ENCODE measurements at places on chromosomes 6 and 20.

DNA sequence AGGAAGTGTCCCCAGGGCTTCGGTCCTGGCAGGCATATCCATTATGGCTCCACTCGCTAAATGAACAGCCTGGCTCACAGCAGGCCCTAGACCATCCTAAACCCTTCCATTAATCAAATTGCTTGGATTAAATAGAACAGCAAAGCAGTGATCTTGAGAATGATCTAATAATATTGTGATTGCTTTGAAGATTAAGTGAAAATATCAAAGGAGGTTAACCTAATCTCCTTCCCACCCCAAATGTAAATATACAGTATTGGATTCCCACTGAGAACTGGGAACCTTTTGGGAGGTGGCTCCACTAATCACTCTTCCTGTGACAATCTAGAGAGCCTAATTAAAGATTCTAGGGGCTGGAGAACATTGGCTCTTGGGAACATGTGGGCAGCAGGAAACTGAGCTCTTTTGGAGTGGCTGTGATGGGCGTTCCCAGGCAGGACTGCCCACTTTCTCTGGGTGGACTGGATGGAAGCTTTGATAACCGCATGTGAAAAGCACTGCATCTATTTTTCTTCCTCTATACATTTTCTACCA is 68.3 kb upstream of the FRMD1 start:
- no peak for DNase-seq

DNA sequence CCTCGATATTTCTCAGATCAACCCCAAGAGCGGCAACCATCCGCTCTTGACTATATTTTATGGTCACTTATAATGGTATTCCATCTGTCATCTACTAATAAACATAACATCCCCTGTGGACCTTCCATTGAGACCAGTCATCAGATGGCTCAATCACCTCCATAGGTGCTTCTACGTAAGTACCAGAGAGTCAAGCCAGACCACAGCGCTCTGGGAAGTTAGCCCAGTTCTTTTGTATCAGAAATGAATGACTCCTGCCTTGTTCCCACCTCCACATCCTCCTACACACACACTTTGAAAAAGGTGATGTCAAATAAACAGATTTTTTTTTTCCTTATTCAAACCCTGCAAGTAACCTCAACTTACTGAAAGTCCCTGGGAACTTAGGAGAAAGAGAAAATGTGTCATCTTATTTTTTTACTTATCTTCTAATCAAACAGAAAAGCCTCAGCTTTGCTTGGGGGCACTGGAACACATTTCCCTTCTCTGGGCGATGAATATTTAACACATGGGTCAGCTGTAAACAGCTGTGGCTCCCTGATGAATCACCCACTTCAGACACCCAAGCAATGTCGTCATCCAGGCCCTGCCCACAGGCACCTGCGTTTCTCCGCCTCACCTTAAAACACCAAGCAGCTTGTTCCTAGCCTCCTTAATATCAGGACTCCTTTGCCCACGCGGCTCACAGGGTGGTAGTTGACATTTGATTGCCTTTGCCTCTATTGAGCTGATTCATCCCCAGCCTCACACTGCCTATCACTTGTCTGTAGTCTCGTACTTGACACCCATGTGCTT is 121.4 kb upstream of the LY86 start:
- DNase-seq, result no peak

DNA sequence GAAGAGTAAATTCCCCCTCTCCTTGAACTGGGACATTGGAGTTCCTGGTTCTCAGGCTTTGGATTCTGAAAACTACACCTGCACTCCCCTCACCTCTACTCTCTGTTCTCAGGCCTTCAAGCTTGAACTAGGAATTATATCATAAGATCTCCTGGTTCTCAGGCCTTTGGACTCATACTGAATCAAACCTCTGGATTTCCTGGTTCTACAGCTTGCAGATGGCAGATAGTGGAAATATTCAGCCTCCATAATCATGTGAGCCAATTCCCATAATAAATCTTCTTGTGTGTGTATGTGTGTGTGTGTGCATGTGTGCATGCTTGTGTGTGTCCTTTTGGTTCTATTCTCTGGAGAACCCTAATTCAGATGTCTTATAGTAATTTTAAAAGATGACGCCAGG is 12.7 kb upstream of the CHD6 start:
- no peak for DNase-seq

GRCh38 chr6:44267252-44267651 is 1.9 kb upstream of the NFKBIE start:
- no peak for DNase-seq

DNA sequence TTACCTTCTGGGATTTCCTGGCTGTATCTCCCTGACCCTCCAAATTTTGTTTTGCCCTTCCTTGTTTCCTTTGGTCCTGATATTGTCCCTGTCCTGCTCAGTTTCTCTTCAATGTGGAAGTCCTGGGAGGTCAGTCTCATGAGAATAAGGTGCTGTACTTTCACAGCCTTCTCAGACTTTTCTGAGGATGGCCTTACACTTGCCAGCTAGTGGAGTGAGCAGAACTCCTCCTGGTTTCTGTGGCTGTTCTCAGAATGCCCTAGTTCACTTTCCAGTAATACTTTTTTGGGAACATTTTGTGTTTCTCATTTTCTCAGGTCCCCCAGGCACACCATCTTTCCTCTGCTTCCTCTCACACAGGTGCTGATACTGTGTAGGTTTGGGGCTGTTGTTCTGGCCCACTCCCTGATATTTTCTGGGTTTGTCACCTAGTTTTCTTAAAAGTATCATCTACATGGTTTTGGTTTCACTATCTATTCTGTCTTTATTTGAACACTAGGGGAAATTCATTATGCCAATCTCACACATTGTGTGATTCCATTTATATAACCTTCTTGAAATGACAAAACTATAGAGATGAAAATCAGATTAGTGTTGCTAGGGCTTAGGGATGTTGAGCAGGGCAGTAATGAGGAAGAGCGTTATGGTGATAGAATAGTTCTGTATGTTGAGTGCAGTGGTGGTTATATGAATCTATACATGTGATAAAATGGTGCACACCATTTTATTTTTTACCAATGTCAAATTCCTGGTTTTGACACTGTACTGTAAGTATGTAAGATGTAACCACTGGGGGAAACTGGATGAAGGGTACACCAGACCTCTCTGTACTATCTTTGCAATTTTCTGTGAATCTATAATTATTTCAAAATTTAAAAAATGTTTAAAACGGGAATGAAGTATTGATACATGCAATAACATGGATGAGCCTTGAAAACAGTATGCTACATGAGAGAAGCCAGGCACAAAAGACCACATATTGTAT is 27.2 kb upstream of the BRPF3 start:
- no peak for DNase-seq

DNA sequence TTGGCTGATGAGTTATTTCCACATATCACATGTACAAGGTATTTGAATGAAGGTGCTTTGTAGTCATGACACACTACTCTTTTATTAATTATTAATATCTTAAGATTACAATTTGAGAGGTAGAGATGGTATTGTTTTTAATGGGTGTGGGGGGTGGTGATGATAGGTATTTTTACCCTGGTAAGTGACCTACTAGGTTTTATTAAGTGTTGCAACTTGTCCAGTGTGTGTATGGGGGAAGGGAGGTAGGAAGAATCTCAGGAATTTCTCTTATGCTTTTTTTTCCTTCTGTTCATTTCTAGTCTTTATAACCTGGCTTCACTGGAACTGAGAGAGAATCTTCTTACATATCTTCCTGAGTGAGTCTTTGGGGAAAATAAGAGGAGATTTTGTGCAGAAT is 101.4 kb downstream of the LRRC1 start:
- DNase-seq, result no peak

GRCh38 chr6:121951123-121951522 is 448.3 kb upstream of the HSF2 start:
- DNase-seq, result no peak

GRCh38 chr20:51386586-51386985 is 155.9 kb downstream of the NFATC2 start:
- no peak for DNase-seq

Data from GM19239 (cell line).